ENCODE measurements at places on chromosomes 13 and 19.

DNA sequence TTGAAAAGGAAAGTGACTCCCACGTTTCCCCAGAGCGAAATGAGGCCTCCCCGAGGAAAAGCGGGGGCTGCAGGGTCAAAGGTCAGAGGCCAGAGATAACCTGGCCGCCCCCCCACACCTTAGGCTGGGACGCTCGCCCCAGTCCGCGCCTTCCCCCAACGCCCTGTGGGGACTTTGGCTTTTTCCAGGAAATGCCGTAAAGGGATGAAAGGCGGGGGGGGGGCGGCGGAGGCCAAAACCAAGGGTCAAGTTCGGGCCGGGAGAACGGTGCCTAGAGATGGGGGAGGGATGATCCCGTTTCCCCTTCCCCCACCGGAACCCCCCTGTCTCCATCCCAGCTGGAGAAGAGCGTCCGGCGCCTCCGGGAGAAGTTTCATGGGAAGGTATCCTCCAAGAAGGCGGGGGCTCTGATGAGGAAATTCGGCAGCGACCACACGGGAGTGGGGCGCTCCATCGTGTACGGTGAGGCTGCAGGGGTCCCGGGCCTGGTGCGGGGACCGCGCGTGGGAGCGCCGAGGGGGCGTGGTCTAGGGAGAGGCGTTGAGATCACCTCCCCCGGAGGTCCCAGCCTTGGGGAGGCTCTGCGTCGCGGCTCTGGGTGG lies 575 bp downstream of the SHFL start:
- no peak for DNase-seq

DNA sequence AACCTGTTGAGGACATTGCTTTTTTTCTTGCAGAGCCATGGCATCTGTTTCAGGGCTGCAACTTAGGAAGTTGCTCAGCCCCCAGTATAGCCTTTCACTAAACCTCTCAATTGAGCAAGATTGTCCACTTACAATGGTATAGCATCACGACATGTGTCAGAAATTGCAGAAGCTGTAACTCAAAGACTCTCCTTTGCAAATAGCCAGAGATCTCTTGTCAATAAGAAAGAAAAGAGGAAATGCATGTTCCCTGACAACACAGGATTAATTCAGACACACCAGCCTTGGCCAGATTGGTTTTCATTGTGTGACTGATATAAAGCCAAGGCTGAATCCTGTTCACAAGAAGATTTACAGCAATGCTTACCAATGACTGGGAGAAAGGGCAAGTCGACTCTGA lies 38.7 kb upstream of the CYSLTR2 start:
- DNase-seq, result no peak

DNA sequence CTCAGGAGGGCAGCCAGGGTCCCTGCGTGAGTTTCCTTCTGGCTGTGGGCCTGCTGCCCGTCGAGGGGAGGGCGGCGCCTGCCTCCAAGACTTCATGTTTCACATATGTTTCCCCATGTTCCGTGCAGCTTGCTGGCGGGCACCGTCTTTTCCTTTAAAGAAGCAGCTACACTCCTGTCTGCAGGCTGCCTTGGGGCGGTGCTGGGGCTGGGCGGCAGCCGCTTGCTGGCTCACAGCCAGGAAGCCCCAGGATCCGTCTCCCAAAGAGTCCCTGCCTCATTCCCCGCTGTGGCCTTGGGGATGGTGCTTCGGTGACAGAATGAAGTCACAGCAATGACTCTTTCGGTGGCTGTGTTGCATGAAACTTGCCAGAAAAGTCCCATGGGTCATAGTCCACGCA lies 24.9 kb downstream of the PIAS4 start:
- no peak for DNase-seq

DNA sequence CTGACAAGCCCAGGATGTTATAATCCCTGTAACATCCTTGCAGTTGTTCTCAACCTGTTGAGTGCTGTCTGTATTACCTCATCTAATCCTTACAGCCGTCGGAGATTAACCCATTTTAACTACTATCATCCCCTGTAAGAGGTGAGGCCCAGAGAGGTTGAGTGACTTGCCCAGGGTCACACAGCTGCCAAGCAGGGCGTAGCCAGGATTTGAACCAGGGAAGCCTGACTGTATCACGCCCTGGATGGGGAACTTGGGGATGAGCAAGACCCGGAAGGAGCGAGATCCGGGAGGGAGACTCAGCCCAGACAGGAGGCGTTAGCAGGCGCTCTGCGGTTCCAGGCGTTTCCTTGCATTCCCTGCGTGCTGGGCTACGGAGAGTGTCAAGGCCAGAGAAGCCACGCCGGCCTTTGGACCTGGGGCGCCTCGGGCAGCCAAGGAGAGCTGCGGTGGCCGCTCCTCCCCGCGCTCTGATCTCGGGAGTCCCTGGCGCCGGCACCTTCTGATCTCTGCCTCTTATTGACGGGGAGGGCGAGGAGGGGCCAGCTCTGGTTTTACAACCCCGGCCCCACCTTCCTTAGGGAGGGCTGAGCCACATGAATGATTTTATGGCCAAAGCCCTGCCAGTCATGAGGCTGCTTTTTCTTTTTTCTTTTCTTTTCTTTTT lies 6.2 kb downstream of the SULT2B1 start:
- DNase-seq, result peak; percentile 25

- no peak for DNase-seq
Measured at GRCh38 chr13:104310861-104311260, 1244.6 kb upstream of the SLC10A2 start.

GRCh38 chr13:49454388-49455006 lies 10.4 kb downstream of the SETDB2 start:
- DNase-seq, result no peak

DNA sequence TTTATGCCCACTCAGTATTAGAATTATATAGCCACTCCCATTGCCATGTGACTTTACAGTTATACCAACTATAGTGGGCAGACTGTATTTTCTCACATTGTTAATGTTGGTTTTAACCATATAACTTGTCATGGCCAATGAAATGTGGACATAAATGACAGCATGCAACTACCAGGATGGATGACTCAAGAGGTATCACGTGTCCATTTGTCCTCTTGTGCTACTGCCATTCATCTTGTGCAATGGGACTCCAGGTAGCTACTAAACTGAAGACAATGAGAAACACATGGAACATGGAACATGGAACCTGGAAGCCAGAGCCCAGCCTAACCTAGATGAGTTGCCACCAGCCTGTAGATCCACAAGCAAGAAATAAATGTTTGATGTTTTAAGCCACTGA lies 242.7 kb upstream of the IPO5 start:
- no peak for DNase-seq

GRCh38 chr19:5988517-5989387 lies 10.8 kb upstream of the RANBP3 start:
- peak; percentile 24 for DNase-seq

GRCh38 chr19:58586133-58586765 lies 13.1 kb upstream of the MZF1 start:
- DNase-seq, result no peak

DNA sequence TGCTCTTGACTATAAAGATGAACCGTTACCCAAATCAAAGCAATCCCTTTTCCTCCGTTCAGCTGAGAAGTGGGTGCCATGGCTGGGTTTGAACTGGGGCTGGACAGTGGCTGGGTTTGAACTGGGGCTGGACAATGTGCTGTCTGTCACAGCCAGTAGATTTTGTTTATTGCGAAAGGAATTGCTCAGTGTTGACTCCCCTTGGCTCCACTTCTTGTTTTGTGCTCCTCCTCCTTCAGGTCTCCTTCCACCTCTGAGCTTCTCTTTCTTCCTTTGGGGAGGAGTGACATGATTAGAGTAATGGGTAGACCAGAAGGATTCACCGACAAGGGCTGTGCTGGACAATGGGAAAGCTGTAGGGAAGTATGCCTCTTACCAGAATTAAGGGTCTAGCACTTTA lies 19.4 kb upstream of the MBNL2 start:
- DNase-seq, result no peak
